Right ventricle myocardium inferior (tissue), 1 donor: ENCODE measurements at places on chromosomes 2 and 18.

- DNase-seq, result no peak
Measured at GRCh38 chr18:21100146-21100545, 11.5 kb downstream of the ROCK1 start.

- no peak for DNase-seq
Measured at GRCh38 chr18:77316008-77316407, 66.4 kb downstream of the GALR1 start.

- no peak for DNase-seq
Measured at GRCh38 chr2:105778080-105778607, 33.4 kb downstream of the NCK2 start.

DNA sequence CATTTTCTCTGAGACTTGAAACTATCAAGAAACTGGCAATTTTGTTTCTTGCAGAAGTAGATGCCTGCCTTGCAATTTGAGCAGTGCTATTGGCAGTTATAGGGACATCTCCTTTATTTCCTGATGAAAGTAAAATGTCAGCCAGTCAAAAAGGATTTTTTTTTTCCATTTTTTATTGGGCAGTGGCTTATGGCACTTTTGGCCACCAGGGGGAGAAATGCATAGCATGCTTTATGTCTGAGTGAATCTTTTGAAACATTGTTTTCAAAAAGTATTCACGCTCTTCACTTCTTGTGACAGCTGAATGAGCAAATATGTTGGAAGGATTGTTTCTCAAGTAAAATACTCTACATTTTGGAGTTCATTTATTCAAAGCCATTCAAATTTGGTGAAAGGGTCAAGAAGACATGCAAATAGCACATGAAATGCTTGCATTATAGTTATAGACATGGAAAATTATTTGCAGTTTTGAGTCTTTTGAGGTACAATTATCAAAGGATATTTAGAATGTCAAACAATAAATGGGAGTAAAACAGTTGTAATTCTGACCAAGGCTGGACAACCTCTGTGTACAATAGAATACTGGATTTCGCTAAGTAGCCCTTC is 491.0 kb downstream of the CDH2 start:
- no peak for DNase-seq

DNA sequence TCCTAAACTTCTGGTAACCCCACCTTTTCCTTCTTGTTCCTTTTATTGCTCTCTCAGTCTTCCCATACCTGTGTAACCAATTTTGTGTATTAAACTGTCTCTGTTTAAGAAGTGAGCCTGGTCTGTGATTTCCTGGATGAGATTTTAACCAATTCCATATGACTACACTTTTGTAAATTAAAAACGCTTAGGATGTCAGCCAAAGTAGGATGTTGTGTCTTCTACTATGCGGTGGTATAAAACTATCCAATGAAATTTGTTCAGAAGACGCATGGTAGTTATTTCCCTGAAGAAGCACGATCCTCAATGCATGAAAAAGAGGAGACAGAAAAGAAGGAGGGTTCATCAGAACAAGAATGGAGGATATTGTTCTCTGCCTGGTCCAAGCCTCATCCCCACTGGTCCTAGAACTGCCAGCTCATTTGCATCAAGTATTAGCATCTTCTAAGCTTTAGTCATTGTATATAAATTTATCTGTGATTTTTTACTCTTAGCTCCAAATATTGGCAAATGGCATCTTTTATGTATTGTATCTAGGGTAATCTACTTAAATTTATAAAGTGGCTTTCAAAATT is 127.4 kb downstream of the TGIF1 start:
- no peak for DNase-seq

- DNase-seq, result no peak
Measured at GRCh38 chr2:105782123-105782522, 37.4 kb downstream of the NCK2 start.

DNA sequence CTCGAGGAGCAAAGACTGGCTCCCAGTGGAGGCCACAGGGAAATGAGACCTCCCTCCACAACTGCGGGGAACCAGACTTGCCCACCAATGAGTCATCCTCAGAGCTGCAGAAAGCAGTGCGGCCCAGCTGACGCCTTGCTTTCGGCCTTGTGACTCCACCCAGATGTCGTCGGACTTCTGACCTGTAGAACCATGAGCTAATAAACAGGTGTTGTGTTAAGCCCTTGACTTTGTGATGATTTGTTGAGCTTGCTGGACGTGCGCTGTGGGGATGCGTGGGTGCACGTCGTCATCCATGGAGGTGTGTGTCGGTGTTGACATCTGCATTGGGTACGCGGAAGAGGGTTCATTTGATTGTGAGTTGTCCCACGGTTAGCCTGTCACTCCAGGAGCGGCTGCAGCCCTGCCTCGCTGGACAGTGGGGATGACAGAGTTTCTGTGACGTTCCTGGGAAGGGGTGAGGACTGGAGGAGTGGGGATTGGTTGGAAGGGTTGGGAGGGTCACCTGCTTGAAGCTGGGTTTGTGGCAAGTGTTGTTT is 154.1 kb downstream of the SH3BP4 start:
- no peak for DNase-seq

DNA sequence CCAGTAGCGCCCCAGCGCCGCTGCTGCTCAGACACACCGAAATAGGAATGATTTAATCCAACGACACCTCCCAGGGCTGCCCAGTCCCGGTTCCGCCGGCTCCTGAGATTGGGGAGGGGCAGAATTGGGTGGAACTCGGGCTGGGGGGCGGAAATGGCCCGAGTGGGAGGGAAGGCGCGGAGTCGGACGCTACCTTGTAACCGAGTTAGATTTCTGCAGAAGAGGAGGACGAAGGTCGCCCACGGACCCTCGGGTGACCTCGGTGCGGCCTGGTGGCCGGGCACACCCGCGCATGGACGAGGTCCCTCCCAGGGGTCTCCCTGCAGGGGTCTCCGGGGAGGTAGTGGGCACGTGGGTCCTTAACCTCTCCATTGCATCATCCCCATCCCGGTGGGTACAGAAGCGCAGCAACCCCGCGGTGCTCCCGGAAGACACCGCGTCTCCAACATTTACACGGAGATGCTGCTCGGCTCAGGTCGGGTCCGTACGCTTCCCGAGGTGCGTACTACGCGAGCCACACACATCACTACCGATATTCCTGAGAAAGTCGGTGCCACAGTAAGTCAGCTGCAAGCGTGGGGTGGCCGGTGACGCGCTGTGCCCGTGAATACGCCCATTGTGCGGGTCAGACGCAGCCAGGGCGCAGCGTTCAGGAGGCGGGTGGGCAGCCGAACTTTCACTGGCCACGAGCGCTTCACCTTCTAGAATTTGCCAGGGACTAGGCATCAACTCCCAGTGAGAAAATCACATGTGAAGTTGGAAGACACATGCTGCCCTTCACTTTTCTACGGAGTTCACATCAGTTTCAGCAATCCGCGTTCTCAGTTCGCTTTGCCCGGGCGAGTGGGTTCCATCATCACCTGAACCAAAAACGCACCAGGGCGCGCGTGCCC is 3.0 kb downstream of the ZNF516 start:
- peak; percentile 69 for DNase-seq

- no peak for DNase-seq
Measured at GRCh38 chr18:46461993-46462392, 195.0 kb downstream of the LOXHD1 start.

DNA sequence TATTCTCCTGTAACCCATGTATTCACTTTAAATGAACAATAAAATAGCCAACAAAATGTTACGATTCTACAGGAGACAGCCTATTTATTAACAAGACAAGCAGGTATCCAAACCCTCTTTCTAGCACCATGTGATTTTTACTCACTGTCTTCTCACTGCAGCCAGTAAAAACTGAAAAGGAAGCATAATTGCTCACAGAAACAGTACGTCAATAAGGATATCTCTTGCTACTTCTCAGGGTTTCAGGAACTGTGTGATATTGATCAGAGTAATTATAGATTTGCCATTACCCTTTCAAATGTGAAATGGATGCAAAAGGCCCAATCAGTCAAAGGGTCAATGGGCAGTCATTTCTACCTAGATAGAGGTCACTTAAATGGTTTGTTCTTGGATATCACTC is 1473.8 kb upstream of the DDX18 start:
- DNase-seq, result no peak

GRCh38 chr2:146523196-146523595 is 1321.6 kb upstream of the ACVR2A start:
- no peak for DNase-seq

GRCh38 chr2:96792772-96793749 is 23.0 kb upstream of the CNNM3 start:
- peak; percentile 66 for DNase-seq

- no peak for DNase-seq
Measured at GRCh38 chr2:59233448-59233847, 992.3 kb upstream of the FANCL start.

- DNase-seq, result no peak
Measured at GRCh38 chr2:27705851-27706622, 42.3 kb downstream of the SLC4A1AP start.

- DNase-seq, result no peak
Measured at GRCh38 chr2:131092458-131093005, 728 bp downstream of the FAM168B start.

DNA sequence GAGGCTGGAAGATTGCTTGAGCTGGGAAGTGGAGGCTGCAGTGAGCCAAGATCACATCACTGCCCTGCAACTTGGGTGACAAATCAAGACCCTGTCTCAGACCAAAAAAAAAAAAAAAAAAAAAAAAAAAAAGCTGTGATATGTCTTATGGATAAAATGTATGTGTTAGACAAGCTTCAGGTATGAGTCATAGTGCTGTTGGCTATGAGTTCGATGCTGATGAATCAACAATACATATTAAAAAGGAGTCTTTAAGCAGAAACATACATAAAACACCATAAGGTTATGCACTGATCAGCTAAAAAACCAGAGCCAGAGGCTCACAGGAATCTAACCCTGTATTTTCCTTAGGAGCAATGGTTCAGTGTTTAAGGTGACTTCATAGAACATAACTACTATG is 332.3 kb downstream of the NCKAP5 start:
- DNase-seq, result no peak

- no peak for DNase-seq
Measured at GRCh38 chr18:7133181-7133580, 15.6 kb upstream of the LAMA1 start.

DNA sequence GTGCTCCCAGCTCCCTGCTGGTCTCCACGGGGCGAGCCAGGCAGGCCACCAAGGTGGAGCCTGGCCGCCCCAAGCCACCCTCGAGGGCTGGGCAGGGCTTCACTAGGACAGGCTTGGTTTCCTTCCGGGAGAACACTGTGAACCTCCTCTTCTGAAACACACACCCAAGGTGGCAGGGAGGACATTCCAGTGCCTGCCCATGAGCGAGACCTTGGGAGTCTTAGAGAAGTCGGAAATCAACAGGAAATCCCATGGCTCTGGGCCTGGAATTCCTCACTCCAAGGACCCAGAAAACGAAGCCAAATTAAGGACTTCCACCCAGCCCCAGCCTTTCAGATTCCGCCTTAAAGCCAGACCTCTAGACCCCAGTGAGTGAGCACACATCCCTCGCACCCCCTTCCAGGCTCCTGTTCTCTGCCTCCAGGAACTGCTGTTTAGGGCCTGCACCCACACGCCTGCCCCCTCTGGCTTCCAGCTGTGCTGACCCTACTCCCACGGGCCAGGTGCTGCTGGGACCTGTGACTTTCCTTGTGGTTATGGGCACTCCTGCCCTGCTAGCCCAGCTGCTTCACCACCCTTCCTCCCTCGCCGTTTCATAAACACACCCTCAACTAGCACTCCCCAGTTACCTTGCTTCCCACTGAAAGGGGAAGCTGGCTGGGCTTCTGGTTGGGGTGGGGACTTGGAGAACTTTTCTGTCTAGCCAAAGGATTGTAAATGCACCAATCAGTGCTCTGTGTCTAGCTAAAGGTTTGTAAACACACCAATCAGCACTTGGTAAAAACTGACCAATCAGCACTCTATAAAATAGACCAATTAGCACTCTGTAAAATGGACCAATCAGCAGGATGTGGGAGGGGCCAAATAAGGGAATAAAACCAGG is 13.7 kb downstream of the GPR17 start:
- peak; percentile 64 for DNase-seq

DNA sequence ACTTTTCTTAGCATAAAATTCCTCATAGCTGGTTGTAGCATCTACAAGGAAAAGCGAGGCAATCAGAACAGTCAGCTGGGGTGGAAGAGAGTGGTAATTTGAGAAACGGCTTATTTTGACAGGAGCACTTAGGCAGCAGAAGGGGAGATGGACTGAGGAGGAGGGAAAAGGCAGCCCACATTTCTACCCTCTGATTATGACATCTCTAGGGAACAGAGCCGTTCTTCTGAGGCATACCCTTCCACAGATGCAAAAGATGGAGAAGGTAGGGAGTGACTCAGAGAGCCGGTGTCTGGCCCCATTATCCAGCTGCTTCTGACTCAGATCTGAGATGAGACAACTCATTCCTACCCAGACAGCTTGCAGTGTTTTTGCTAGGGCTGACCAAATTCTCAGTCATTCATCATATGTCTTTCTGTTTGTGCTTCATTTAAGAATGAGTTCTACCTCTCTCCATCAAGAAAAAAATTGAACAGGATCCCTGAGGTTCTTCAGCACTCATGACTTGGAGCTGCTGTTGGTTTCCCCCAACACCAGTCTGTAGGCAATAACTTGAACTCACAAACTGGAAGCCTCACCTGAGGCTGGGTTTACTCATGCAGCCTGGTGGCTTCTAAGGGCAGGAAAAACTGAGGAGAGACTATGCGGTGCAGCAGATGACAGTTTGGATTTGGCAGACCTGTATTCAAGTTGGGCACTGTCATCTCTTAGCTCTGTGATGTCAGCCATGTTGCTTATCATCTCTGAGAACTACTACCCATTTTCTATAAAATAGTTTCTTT is 15.9 kb upstream of the SEC11C start:
- no peak for DNase-seq

DNA sequence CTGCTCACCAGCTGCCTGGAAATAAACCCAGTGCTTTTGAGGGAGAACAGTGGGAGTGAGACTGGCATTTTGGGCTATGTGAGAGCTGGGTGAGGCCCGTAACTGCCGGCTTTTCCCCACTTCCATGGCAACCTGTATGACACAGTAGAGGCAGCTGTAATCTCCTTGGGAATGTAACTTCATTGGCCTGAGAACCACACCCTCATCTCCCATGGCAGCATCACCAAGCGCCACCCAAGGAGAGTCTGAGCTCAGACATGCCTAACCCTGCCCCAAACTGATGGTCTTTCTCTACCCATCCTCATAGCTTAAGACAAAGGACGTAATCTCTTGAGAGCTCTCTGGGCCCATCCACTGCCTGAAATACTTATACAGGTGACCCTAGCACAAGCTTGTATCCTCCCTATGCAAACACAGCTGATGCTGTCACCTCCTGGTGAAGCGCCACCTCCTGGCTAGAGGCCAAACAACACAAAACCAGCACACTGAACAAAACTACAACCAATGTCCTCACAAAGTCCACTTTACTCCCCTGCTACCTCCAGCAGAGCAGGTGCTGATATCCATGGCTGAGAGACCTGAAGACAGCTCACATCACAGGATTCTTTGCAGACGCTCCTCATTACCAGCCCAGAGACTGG is 763.4 kb upstream of the NRXN1 start:
- DNase-seq, result no peak

GRCh38 chr2:183123959-183124221 is 353 bp upstream of the NUP35 start:
- DNase-seq, result no peak

DNA sequence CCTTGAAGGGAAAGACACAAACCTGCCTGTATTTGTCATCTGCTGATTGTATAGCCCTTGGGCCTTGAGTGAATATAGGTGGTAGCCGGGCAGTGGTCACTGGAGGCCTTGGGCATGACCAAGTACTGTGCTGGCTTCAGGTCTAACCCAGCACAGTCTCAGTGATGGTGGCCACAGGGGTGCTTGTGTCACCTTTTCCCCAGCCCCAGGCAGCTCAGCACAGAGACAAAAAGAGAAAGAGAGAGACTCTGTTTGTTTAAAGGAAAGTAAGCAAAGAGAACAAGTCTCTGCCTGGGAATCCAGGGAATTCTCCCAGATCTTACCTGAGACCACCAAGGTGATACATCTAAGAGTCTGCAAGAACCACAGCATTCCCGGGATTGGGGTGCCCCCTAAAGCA is 39.4 kb upstream of the INPP4A start:
- no peak for DNase-seq
